Substantia nigra (tissue), 51 donors: ENCODE measurements at places on chromosomes 11 and 22.

GRCh38 chr22:36257308-36257707 is 4.4 kb downstream of the APOL1 start:
- no peak for DNase-seq

DNA sequence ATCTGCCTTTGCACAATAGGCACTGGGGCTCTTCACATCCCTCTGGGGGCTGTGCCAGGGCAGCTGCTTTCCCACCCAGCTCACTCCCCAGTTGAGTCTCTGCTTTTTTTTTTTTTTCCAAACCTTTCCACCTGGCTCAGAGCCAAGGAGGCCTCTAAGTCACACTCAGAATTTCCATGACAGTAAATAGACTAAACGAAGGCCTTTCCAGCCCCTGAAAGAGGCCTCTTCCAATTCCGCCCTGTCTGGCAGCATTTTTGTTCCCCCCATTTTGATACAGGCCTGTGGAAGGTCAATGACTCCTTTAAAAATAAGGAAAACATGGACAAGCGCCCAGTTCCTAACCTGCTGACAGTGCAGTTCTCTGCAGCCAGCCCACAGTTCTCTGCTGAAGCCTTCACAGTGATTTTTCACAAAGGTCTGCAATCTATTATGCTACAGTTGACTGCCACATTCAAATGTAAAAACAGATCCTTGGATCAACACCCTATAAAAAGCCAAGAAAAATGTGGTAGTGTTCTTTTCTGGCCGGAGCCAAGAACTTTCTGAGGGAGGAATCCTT is 107.5 kb upstream of the SESN3 start:
- peak; percentile 24 for DNase-seq

- no peak for DNase-seq
These were observed 88.3 kb downstream of the TSPAN18 start for GRCh38 chr11:44814881-44815592.

DNA sequence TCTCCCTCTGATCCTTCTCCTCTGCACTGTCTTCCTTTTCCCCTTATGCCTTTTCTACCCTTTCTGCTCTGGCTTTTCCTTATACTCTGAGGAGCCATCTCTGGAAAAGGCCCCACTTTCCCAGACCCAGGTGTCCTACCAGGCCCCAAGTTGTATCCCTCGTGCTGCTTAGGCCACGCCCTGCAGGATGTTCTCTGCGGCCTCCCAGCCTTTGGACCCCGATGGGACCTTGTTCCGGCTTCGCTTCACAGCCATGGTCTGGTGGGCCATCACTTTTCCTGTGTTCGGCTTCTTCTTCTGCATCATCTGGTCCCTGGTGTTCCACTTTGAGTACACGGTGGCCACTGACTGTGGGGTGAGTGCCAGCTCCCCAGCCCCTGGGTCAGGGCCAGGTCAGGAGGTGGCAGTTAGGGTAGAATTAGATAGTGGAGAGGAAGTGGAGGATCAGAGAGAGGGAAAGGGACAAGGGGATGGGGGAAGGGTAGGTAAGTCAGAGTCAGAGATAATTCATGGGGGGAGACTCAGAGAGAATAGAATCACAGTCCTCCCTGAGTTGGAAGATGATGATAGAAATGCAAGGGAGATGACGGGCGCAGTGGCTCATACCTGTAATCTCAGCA is 8.9 kb downstream of the PGAP2 start:
- DNase-seq: no peak

DNA sequence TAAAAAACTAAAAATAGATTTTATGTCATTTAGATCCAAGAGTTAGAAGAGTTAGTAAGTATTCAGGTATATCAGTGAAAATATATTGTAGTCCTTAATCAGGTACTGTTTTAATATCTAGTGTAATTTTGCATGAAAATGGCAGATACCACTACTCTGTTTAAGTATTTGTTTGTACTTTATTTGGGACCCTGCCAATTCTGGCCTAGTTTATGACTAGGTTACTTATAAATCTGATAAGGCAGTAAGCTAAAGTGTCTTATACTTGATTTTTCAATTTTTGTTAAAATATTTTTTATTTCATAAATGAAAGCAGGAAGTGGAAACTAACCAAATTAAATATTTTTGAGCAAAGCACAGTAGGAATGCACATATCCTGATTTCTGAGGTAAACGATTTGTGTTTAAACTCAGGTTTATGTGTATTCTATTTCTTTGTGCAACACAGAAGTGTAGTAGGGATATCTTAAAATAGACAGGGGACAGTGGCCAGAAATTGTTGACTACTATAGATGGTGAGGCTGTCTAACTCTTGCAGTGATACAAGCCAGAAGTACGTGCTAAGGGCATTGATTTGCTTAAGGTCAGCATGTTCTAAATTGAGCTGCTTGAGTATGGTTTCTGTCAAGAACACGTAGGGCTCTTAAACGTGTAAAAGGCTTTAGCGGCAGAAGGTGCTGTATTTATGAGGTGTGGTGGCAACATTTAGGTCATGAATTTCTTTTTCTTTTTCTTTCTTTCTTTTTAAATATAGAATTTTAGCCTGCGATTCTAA is 34.0 kb downstream of the HIPK3 start:
- DNase-seq: no peak

GRCh38 chr11:92595052-92595451 is 370.4 kb downstream of the FAT3 start:
- no peak for DNase-seq

DNA sequence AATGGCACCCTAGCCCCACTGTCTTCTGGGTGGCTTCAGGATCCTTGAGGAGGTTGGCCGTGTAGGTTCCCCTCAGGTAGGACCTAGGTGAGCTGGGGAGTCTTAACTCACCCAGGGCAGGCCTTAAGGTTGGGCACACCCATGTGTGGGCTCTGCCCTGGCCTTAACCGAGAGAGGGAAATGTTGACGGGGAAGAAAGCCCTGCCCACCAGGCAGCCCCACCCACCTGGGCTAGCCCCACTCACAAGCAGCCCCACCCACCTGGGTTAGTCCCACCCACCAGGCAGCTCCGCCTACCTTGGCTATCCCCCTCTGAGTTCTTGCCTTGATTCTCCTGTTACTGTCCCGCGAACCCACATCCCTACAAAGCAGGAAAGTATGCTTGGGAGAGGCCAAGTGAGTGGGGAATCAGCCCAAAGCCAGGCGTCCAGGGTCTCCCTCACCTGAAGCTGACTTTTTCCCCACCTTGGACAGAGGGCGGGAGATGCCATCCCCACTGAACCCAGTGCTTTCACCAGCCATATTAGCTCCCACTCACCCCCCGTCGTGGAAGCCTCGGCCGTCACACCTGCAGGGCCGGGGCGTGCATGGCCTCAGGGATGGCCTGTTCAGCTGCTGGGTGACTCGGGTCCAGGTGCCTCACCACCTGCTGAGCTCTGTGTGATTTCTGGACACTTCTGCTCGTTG is at the start of gene MYEOV:
Gene MYEOV (plus strand): TSS at position 337 of the 687 bp plus-strand sequence. CDS start 1,200 bp downstream, outside the sequence.
- no peak for DNase-seq

DNA sequence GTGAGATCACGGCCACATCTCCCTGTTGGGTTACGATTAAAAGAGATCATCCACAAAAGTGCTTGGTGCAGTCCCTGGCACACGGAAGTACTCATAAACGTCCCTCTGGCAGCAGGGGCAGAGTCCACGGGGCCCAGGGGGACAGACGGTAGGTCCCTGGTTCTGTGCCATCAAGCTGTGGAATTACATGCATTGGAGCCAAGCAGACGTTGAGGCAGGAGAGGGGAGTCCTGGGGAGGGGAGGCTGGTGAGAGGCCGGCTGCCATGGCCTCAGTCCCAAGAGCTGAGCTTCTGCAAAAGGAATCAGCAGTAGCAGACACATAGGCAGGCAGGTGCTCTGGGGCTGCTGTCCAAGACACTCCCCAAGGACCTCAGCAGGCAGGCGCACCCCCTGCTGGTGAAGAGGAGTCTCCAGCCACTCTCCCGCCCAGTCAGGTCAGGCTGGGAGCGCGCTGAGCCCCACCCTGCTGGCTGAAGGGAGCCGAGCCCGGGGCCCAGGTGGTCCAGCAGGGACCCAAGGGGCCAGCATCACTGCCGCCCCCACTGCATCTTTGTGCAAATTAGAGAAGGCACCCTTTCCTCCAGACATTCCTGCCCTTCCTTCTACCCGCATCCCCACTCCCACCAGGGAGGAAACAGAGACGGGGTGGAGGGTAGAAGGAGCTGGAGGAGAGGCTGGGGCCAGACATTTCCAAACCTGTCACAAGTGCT is 7.6 kb upstream of the KCTD17 start:
- DNase-seq: no peak

DNA sequence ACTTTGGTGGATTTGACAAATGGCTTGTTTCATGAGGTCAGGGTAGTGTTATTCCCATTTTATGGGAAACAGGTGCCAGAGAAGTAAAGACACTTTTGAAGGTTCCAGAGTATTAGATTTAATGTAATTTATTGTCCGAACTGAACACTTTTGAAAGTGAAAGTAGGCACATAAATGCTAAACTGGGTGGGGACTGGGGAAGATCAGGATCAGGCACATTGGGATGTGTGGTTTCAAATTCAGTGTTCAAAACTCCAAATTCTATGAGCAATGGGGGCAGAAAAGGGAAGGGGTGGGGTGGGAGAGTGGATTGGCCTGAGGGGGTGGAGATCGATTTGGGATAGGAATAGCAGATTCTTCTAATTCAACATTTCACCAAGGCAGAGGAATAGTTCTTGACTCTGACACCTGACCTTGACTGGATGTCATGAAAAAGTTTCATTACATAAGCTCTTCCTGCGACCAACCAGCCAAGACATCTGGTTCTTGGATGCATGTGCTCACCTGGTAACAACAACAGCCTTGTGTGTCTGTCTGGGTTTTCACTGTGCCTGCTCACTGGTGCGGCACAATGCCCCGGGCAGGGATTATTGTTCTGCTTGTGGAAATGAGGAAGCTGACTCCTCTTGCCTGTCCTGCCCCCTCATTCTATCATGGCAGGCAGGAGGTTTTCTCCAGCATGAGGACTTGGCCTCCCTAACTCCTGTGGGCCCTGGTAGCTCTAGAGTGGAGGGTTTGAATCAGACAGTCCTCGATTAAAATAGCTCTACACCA is 10.8 kb downstream of the PPFIBP2 start:
- DNase-seq: no peak

GRCh38 chr11:95698676-95699557 is 90.7 kb downstream of the FAM76B start:
- DNase-seq: no peak

GRCh38 chr22:16847271-16847670 is 22.1 kb upstream of the XKR3 start:
- no peak for DNase-seq

DNA sequence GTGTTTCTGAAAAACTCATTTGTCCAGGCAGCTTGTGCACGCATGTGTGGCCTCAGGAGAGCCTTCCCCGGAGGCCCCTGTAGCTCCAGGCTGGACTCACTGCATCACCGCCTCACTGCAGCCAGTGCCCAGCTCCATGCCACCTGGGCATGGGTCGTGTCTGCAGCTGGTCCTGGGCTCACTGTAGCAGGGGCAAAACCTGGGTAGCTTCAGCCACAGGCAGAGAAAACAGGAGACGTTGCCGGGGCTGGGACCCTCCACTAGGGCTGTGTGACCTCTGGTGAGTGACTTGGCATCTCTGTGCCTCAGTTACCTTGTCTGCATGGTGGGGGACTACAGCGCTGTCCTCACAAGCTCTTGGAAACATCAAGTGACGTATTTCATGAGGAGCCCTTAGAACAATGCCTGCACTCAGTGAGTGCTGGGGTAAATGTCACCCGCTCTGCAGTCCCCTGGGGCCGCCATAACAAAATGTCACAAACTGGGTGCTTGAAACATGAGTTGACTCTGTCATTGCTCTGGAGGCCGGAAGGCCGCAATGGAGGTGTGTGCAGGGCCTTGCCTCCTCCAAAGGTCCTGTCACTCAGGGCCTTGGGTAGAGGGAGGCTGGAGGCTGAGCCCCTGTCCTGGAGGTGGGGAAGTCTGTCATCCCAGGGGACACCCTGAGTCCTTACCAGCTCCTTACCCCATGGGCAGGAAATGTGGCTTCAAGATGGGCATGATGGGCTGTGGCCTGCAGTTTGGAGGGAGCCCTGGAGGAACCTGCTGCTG is 488.7 kb downstream of the TBC1D22A start:
- no peak for DNase-seq

- no peak for DNase-seq
These were observed 106.0 kb downstream of the ADAMTS15 start for GRCh38 chr11:130554241-130555055.

GRCh38 chr11:17546240-17546639 is 819 bp upstream of the OTOG start:
- DNase-seq: no peak

DNA sequence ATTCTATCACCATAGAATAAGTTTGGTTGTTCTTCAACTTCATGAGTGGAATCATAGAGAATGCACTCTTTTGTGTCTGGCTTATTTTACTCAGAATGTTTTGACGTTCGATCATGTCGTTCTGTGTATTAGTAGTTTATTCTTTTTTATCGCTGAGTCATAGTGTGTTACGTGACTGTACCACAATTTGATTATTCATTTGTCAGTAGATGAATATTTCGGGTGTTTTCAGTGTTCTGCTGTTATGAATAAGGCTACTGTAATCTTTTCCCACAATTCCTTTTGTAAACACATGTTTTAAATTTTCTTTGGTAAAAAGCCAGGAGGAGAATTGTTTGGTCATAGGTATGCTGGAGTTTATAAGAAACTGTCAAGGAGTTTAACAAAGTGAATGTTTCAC is 279.9 kb upstream of the B3GAT1 start:
- DNase-seq: no peak

DNA sequence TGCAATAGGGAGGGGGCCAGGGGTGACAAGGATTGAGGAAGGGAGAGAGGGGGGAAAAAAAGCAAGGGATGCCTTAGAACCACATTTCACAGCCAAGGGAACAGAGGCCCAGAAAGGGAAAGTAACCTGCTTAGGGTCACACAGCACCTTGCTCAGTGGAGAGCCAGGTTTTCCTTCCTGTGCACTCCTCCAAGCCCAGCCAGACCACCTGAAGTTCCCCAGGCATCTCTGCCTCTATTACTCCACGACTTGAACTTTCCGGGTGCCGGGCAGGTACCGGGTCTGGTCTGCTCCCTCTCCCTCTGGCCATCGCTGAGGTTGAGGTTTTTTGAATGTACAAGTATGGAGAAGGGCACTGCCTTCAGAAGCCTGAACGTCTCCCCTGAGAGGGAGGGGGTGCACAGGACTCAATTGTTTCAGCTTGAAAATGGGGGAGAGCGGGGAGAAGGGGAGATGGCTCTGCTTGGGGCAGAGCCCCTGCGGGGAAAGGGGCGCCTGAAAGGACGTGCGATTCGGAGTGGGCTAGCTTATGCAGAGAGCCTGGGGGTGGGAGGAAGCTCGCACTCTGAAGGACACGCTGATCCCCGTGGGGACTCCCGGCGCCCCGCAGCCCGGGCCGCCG is 516 bp upstream of the SERPINH1 start:
- DNase-seq: no peak

GRCh38 chr11:130785380-130786116 is 130.7 kb downstream of the SNX19 start:
- DNase-seq: no peak

- no peak for DNase-seq
These were observed 67.8 kb downstream of the MIAT start for GRCh38 chr22:26725012-26725676.

- DNase-seq: no peak
These were observed 34.3 kb downstream of the PLEKHB1 start for GRCh38 chr11:73680687-73681086.
